CD4-positive, alpha-beta T cell treated with Interleukin-10 for 1 hour (primary cell): ENCODE measurements at places on chromosomes 1 and 21.

GRCh38 chr21:15896501-15896900 is 166.7 kb downstream of the USP25 start:
- no peak for DNase-seq

DNA sequence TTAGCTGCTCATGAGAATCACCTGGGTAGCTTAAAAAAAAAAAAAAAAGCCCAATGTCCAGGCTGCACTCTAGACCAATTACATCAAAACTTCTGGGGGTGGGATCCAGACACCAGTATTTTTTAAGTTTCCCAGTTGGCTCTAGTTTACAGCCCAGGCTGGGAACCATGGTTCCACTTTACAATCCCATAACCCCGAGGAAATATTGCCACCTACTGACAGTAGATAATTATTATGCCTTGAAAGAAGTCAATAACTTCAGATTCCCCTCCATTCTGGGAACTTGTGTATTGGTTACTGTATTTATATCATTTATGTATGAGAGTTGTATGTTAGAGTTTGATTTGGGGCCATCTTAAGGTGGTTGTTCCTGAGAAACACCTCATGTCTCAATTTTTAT is 100.2 kb downstream of the SPATA46 start:
- peak; percentile 3 for DNase-seq

GRCh38 chr1:224014330-224014649 is 99.6 kb upstream of the FBXO28 start:
- DNase-seq = no peak

DNA sequence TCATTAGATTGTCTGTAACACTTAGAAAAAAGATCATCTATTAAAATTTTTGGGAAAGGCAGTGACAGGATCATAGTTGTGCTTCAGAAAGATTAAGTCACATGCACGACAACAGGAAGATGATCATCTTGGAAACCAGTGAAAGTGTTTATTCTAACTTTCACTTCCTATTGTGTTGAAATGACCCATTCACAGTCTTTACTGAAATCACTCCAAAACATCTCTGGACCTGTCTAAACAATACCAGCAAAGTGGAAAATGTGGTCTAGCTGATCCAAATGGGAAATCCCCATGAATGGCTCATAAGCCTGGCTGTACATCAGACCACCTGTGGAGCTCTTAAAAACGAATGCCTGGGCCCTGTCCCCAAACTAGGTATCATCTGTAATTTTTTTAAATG is 111.1 kb upstream of the ETV3 start:
- DNase-seq = no peak

DNA sequence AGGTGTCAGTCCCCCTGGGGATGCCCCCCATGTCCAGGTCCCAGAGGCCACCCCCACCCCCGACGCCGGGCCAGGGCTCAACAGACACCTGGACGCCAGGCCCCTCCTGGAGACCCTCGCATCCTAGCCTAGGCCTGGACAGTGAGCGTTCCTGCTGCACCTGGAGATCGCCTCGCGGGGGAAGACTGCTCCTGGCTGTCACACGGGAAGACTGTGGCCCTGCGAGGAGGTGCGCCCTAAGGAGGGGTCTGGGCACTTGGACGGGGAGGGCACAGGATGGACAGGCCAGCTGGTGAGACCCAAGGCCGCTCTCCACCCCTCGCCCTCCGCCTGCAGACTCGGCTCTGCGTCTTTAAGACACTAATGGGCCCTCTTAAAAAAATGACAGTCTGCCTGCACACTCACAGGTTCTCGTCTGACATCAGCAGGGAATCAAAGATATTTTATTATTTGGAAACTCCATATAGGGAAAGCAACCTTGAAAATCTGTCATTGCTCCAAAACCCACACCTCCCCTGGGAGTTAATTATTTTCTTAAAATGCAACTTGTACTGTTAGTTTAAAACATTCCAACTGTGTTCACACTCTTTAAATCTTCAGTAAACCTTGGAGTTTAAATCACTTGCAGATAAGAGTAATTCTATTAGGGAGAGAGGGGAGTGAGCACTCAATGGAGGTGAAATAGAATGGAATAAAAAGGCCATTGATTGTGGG is 45.6 kb upstream of the ACTRT2 start:
- no peak for DNase-seq

- no peak for DNase-seq
These were observed 502.7 kb downstream of the NUF2 start for GRCh38 chr1:163824490-163824889.

DNA sequence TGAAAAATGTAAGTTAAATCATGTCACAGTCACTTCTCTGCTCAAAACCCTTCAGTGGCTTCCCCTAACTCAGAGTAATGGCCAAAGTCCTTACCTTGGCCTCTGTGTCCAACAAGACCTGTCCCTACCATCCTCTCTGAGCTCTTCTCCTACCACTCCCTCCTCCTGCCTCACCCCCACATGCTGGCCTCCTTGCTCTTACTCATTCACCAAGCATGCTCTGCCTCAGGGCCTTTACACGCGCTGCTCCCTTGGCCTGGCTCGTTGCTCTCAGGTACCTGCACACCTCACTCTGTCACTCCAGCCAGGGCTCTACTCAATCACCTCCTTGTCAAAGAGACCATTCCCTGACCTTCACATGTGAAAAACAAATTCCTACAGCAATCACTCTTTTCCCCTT is 54.2 kb downstream of the SEC16B start:
- DNase-seq = no peak

DNA sequence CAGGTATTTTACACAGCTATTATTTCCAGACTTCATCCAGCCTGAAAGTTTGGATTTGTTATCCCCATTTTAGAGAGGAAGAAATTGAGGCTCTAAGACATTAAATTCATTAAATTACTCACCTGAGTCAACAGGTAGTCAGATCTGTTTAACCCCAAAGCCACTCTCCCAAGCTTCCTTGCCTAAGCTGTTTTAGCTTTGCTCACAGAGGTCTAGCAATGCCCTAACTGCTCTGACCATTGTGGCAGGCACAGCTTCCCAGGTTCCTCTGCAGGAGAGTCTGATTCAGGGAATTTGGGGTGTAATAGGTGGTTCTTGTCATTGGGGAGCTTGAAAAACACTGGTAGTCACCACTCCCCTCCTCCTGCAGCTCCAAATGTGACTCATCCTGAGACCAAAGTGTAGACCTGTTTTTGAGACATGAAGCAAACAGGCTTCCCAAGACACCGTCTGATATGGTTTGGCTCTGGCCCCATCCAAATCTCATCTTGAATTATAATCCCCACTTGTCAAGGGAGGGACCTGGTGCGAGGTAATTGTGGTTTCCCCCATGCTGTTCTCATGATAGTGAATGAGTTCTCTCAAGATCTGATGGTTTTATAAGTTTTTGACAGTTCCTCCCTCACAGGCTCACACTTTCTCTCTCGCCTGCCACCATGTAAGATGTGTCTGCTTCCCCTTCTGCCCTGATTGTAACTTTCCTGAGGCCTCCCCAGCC is 142.8 kb upstream of the DNAH14 start:
- DNase-seq = no peak
